Adrenal gland (tissue), 19 donors: ENCODE measurements at places on chromosomes 1 and 21. TPM values are rescaled to one million over a fixed set of nuclear protein-coding genes. Genes with fewer than 3 reads are reported as not detected.

The APOBEC4 gene
- total RNA-seq = not detected

DNA sequence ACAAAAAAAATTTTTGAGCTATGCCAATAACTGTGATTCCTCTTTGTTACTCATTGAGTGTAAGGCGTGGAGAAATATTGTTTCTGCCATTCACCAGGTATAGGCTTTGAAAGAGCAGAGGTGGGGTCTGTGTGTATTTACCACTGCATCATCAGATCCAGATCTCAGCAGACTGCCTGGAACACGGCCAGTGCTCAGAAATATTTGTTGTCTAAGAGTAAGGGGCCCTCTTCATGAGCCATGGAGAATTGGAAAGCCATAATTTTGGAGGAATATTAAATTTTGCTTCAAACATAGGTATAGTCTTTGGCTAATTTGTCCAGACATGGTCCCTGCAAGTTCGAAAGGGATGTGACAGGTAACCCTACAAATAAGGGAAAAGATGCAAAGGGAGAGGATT is 231.3 kb upstream of the IRF2BP2 start:
- no peak for DNase-seq

- no peak for DNase-seq
These were observed 859 bp upstream of the ANGPTL1 start for GRCh38 chr1:178871551-178872320.

DNA sequence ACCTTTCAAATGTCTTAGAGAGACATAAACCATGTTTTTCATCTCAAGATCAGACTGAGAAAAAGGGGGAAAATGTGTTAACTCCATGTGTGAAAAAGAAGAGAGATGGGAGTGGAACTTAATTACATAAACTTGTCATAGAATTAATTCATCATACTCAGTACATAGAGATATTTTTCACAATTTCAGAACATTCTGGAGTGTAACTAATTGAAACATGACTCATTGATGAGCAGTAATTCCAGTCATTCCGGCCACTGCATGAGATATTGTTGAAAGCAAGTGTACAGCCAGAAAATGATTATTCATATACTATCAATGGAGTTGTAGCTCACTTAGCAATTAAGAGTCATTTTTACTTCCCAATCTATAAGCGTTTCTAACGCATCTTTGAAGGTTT is 739.3 kb downstream of the LTN1 start:
- DNase-seq = no peak

DNA sequence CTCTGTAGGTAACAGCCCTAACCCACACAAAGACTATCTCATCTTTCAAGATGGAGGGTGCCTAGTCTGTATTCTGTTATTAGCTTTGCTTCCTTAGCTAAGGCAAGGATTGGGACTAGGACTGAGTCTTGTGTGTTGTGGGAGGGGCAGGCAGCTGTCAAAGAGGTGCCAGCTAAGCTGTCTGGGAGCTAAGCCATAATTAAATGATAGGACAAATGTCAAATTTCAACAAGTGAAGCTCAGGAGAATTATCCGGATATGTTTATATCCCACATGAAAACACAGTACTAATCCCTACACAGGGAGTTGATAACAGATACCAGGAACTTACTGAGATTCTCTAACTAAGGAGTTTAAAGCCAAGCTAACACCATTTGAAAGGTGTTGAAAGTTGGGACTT is 70.5 kb upstream of the NGF start:
- DNase-seq = no peak

GRCh38 chr21:25133939-25134338 is 473.3 kb downstream of the MRPL39 start:
- no peak for DNase-seq

GRCh38 chr1:101798417-101798816 is 198.3 kb downstream of the OLFM3 start:
- DNase-seq = no peak

The TEDDM1 gene
- not detected for total RNA-seq

The DNASE2B gene
- 0.24 TPM for total RNA-seq

GRCh38 chr1:154609398-154610380 is 1.7 kb upstream of the ADAR start:
- DNase-seq = no peak

The SPRR2B gene
- total RNA-seq = not detected

GRCh38 chr1:10677491-10678391 is 118.7 kb downstream of the CASZ1 start:
- no peak for DNase-seq

GRCh38 chr1:192342842-192343241 is 26.1 kb downstream of the RGS21 start:
- no peak for DNase-seq

- no peak for DNase-seq
These were observed 24.7 kb upstream of the IGSF5 start for GRCh38 chr21:39720126-39720778.

DNA sequence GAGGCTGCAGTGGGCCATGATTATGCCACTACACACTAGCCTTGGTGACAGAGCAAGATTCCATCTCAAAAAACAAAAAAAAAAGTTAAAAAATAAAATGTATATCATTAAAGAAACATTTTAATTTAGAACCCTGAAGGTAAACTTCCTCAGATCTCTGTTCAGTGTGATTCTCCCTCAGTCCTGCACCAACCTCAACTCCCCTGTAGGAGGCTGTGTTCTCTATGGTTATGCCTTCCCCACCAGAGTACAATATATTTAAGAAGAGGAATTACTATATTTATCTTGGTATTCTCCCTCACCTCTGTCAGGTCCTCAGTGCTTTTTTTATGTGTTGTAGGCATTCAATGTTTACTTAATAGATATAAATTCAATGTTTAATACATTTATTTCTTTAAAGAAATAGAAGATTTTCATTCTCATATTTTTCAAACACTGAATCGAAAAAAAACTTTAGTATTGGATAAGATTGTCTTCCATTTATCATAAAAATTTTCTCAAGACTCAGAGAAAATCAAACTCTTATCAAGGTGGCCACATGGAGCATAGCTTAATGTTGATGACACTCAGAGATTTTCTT is 4.8 kb upstream of the LRRC8B start:
- peak; percentile 40 for DNase-seq

The PALMD gene
- 38.4 TPM for total RNA-seq

DNA sequence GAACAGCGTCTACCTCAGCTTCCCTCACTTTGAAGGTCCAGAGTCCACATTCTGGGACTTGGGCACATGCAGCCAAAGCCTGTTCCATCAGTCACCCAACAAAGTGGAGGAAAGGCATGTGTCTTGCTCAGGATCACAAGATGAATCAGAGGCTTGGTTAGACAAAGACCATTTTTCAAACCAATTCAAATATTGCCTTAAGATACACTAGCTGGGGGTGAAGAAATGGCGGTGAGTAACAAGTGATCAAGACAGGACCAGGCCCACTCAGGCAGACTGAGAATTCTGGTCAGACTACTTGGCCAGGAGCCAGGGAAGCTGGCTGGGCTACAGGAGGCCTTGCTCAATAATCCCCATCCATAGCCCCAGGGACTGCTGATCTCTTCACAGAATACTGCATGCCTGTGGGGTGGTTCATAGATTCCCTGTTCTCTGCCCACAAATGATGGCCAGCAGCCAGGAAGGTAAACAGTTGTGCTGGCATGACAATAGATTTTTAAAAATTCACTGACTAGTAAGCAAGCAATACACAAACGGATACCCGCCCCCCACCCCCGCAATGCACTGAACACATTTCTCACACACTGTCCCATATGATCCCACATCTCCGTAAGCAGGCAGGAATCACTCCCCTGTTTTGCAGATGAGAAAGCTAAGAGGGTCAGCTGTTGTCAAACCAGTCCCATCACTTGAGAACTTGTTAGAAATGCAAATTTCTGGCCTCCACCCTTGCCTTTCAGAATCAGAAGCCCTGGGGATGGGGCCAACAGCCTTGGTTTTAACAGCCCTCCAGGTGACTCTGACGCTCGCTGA is 27.2 kb downstream of the ERI3 start:
- DNase-seq = peak; percentile 94

- DNase-seq = no peak
These were observed 133.0 kb downstream of the URB2 start for GRCh38 chr1:229759037-229759435.

GRCh38 chr1:21573971-21574465 is 64.8 kb downstream of the ALPL start:
- DNase-seq = peak; percentile 92

DNA sequence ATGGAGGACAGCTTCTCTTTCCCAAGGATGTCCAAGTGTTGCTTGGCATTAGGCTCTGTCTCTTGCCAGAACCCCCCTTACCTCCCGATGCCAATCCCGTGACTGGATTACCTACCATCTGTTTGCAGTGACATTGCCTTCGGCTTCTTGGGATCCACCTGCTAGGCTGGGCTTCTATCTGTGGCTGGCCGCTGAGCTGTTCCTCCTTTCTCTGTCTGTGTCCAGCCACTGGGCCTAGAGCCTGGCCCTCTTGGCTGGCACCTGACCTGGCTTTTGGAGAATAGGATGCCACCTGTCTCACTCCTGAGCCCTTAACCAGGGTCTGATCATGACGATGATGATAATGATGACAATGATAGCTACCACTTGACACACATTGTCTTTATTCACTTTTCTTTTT is 41.6 kb upstream of the STUM start:
- no peak for DNase-seq
